ENCODE measurements at places on chromosomes 12 and 14. TPM values are rescaled to one million over a fixed set of nuclear protein-coding genes. Genes with fewer than 3 reads are reported as not detected.

- no peak for DNase-seq
Observed at GRCh38 chr12:21696625-21697024, 39.0 kb upstream of the LDHB start.

- no peak for DNase-seq
Observed at GRCh38 chr12:128660532-128661225, 163.1 kb downstream of the SLC15A4 start.

The KIF5A gene
- 2.1 TPM for total RNA-seq

- DNase-seq, result no peak
Observed at GRCh38 chr12:38892087-38892786, 13.2 kb downstream of the CPNE8 start.

The DDX23 gene
- 147 TPM for total RNA-seq

DNA sequence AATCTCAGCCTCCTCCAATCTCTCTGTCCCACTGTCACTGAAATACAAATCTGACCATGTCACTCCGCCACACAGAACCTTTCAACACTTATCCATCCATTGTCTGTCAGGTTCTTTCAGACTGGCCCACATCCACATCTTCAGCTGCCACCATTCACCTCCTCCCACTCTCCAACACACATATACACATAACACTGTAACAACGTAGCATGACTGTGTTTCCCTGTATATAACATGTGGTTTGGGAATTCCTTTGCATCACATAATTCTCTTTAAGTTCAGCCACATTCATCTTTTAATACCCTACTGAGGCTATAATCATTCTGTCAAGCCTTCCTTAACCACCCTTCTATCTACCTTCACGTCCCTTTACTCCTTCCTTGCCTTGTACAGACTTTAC is 99.2 kb downstream of the PPP2R5E start:
- no peak for DNase-seq

The RFLNA gene
- total RNA-seq, result not detected

- no peak for DNase-seq
Observed at GRCh38 chr14:100034468-100034867, 30.8 kb upstream of the EVL start.

- DNase-seq, result no peak
Observed at GRCh38 chr14:22434901-22435550, 154.0 kb downstream of the DAD1 start.

DNA sequence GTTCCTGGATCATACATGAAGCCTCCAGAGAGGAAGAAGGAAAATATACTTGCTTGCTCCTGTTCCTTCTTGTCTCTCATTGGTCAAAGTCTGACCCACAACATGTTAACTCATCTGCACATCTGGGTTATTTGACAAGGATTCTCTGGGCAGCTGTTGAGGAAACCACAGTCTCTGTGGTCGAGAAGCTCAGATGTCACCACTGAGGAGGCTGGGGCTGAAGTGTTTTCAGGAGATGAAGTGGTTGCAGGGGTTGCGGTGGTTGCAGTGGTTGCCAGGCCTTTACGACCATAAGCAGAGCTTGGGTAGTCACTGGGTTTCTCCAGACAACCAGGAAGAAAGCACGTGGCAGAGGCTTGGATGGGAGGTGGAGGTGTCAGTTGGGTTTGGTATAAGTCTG is 265.0 kb upstream of the LRIG3 start:
- DNase-seq, result no peak

GRCh38 chr12:65313719-65314317 is 35.3 kb downstream of the MSRB3 start:
- no peak for DNase-seq

DNA sequence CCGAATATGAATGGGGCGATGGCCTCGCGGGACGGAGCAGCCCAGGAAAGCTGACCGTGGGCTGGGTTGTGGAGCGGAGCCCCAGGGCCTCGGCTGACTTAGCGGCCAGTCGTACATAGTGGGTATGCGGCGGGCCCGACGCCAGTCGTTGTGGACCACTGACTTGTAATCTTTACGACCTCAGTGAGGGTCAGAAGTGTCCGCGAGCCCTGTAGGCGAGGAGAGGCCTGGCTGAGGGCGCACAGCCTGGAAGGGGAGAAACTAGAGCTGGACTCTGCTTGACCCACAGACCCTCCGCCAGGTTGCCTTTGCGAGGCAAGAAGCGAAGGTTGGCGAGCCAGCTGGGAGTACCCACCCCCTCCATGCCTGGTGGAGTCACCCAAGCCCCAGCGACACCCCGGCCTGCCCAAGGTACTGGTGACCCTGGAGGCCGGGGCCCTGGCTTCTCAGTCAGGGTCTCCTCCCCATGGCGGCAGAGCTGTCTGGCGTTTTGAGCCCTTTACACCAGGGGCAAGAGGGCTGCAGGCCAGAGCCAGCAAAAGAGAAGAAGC is 15.6 kb upstream of the DYNC1H1 start:
- no peak for DNase-seq

The NRIP2 gene
- total RNA-seq, result not detected

DNA sequence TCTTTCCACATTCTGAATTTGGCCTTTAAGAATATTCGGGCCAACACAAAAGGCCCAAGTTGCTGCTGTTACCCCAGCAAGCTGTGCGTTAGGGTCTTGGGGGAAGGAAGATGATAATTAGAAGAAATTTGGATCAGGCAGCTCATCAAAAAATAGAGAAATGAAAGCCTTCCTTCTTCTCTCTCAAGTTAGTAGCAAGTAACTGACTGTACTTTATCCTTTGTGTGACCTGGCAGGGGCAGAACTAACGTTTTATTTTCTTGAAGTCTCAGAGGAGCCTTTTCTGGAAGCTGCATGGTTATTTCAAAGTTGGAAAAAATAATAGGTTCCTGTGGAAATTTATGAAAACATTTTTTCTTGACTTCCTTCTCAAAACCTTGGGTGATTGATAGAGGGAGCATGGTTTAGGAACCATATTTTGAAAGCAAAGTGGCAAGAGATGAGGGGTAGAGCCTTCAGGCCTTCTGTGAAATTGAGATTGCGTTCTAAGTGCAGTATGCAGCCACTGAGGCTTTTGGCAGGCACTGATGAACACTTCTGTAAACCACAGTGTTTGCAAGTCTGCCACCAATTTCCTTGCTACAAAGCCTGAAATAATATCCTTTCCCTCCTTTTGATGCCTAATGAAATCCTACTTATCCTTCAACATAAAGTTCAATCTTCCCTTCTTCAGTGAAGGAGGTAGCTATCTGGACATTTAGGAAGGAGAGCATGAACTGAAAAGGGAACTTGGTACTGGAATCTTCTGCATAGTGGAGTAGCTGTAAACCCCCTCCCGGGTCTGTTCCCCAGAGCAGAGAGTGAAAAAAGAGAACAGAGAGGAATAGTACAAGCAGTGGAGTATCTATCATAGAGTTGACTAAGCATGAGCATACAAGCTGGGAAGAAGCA is 123.2 kb downstream of the FGD4 start:
- no peak for DNase-seq

DNA sequence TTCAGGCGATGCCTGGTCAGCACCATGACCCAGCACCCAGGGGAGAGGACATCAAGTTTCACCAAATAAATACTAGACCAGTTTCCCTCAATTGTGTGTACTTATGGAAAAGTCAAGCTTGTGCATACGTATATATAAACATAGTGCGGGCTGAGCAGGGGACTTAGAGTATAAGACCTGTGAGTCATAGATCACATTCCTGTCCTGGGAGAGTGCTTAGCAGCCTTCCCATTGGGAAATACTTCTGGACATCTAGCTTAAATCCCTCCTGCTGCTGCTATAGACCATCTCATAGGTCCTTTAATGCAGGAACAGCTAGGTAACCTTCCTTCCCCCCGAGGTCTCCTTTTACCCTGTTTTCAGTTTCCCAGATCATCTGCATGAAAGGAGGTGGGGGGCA is 51.9 kb downstream of the PRMT8 start:
- no peak for DNase-seq

DNA sequence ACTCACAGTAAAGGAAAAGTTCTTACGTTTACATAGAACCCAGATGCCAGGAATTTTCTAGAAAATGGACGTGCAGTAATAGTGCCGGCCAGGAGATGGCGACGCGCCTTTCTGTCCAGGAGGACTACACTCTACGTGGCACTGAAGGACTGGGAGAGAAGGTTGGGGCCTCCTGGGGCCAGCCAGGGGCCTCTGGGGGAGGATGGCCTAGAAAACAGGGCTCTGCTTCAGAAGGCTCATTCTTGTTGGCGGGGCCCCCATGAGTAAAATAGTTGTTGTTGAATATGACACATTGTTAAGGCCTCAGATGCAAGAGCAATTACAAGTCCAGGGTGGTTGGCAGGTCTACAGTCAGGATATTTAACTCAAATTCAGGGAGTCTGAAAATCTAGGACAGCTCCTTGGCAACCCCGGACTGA is 120.1 kb upstream of the MAX start:
- no peak for DNase-seq

GRCh38 chr14:68214431-68214830 is 394.9 kb downstream of the RAD51B start:
- DNase-seq, result no peak

DNA sequence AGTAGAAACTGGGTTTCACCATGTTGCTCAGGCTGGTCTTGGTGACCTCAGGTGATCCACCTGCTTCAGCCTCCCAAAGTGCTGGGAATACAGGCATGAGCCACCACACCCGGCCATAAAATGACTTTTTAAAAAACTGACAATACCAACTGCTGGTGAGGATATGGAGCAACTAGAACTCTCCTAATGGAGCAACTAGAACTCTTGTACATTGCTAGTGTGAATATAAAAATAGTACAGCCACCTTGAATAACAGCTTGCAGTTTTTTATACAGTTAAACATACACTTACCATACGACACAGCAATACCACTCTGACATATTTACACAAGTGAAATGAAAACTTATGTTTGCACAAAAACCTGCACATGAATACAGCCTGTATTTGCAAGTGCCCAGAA is 2.5 kb upstream of the CFAP73 start:
- no peak for DNase-seq

Data from CD8-positive, alpha-beta memory T cell (primary cell).